Transverse colon (tissue), 4 donors: ENCODE measurements at places on chromosomes 2 and 18. TPM values are rescaled to one million over a fixed set of nuclear protein-coding genes. Genes with fewer than 3 reads are reported as not detected.

SCN9A gene
- 13.1 TPM for total RNA-seq

DNA sequence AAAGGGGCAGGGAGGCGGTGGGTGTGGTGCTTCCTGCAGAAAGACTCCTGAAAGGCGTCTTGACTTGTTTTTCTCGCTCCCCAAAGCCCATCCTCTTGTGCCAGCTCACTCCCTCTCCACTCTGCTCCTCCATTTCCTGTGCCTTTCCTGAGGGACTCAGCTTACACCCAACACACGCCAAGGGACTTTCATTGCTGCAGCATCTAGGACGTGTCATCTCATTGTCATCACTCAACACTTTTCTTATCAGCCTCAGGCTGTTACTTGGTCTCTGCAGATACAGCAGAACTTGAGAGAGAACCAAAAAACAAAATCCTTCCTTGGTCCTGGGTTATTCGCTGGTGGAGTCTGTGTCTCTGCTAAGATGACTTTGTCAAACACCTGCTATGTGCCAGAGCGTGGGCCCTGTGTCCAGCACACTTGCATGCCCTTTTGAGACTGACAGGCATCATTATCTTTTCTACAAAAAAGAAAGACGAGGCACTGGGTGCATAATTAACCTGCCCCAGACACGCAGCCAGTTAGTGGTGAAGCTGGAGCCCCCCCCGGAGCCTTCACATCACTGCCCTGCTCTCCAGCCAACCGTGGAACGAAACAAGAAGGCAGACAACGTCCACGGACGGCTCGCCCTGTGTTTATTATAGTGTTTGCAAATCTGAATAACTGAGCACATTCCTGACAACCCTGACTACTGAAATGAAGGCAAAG is 261.7 kb upstream of the HDAC4 start:
- H3K27ac ChIP-seq = no peak overlapping the region
- no peaks in the 10 kb centered on the region for H3K4me1 ChIP-seq
- no peaks in the 10 kb centered on the region for H3K36me3 ChIP-seq

FEV gene
- total RNA-seq = 1.9 TPM

DNA sequence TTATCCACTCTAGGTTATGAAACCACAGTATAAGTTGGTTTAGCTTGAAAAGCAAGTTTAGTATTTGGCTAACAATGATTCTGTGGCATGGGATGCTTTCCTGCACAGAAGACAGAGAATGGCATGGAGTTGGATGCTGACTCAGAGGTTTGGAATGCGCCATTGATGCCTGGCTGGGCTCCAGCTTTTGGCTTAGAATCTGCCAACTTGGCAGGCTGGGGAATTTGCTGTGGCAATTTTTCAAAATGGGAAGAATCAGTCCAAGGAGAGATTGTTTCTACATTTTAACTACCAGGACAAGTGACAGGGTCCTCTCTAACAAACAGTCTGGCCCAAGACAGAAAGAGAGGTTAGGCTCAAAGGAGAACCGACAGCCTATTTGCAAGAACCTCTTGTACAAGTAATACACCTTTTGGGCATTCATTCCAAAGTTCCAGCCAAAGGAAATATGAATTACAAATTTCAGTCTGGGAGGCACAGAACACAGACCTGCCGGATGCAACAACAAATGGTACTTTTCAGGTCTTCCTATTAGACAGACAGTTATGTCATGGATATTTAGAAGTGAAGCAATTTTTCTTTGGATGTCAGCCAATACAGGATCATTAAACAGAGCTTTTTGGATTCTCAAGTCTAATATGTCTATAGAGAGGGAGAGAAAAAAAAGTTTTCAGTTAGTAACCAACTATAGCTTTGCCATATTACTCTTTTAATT is 1027.7 kb downstream of the TMEM182 start:
- no peaks in the 10 kb centered on the region for H3K36me3 ChIP-seq
- no peak overlapping the region for H3K4me3 ChIP-seq
- H3K27ac ChIP-seq = no peak overlapping the region
- no peaks in the 10 kb centered on the region for H3K4me1 ChIP-seq

DNA sequence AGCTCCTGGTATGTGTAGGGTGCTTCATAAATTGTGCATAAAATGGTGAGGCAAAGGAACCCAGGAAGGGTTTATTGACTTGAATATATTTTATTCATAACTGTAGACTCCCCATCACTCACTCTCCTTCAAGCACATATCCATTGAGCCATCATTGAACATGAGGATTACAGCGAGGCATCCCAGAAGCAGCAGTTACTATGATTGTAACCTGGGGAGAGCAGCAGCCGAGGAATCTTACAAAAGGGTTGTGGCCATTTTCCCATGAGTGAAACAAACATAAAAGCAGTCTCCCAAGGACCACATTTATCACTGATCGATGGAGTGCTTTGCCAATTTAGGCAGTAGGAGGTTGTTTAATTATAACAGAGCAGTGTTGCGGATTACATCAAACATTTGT is 183.4 kb downstream of the NCK2 start:
- H3K4me3 ChIP-seq = no peak overlapping the region
- DNase-seq = no peak
- no peaks in the 10 kb centered on the region for H3K36me3 ChIP-seq
- no peak overlapping the region for H3K27ac ChIP-seq

DNA sequence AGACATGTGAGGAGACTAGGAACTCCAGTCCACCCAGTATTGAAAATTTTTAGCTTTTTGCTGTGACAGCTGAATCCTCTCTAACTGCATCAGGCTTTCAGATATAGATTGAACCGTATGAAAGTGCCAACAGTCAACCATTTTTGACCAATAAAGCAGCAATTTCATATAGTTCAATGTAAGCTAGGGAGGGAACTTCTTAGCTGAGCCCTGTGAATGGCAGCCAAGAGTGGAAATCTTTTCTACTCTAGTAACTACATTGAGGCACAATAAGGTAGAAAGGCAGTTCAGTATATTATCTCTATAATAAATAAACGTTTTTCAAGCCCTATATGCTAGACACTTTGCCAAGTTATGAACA is 96.3 kb upstream of the TANK start:
- H3K27me3 ChIP-seq = no peaks in the 10 kb centered on the region
- no peak overlapping the region for H3K4me3 ChIP-seq
- H3K27ac ChIP-seq = no peak overlapping the region
- H3K4me1 ChIP-seq = no peaks in the 10 kb centered on the region

DNA sequence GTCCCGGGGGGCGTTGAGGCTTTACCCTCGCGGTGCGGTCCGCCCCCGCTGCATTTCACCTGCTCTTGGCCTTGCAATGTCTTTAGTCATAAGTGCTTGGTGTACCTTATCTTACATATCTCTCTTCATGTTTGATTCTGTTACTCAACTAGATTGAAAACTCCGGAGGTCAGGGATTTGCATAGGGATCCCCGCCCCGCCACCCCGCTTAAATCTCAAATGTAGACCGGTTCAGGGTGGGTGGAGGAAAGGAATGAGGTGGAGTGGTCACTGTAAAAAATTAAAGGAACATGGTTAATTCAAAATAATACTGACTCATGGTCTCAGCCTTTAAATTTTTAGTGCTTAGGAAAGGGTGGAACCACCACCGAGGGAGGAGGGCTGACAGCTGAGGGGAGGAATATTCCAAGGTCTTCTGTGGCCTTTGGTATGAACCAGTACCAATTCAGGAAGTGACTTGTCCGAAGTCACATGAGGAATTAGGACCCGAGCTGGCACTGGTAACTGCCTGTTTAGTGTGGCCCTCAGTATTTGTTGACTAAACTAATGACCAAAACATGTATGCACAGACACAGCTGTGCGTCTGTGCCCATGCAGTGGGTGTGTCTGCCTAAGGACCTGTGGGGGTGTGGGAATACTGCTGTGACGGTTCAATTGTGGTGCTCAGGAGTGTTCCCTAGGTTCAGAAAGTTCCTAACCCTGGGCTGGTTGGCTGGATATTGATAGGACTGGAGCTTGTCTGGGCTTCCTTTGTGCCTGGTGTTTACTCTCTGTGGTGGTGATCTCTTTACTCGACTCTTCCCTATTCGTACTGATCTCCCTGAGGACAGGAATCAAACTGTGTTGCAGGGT is 1.0 kb downstream of the PLEKHB2 start:
- peak overlapping the region; percentile 95 for H3K27ac ChIP-seq
- H3K36me3 ChIP-seq = no peaks in the 10 kb centered on the region
- no peaks in the 10 kb centered on the region for H3K27me3 ChIP-seq
- peak; percentile 63 for DNase-seq
- peak overlapping the region; percentile 96 for H3K4me3 ChIP-seq
